ENCODE measurements at places on chromosomes 7 and 10.

GRCh38 chr7:101915000-101915399, 97.6 kb downstream of the CUX1 start:
- DNase-seq, result no peak

DNA sequence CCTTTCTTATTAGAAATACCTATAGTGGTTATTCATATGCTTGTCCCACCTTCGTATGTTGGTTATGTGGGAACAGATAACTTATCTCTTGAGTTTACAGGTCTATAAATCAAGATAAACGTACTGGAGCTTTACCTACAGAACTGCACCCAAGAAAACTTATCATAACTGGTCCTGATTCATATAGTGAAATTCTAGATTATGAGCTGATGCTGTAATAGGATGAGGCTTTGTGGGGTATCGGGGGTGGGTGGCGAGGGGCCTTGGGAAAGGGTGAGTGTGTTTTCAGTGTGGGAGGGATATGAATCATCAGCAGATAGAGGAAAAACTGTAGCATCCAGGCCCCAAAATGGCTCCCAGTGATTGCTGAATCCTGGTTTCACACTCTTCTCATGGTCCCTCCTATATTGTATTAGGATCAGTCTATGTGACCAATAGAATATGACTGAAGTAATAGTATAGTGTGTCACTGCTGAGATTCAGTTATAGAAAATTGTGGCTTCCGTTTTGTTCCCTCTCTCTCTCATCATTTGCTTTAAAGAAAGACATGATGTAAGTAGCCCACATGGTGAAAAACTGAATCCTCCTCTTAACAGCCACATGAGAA, 706.8 kb upstream of the LRRTM3 start:
- DNase-seq, result no peak

DNA sequence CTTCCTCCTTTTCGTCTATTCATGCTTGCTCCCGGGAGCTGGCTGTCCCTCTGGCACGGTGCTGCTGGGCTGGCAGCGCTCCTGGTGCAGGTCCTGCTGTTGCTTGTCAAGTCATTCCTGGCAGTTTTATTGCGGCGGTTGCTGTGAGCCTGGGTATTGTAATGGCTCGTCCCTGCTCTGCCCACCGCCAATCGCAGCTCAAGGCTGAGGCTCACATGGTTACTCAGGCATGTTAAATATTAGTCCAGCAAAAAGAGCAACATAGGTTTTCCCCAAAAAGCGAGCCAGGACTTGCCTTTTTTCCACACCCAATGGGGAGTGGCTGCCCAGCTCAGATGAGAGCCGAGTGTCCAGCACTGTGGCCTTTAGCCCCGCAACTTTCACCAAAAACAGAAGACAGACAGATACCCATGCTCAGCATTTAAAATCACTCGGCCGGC, 492.9 kb upstream of the FOXK1 start:
- no peak for DNase-seq

- no peak for DNase-seq
These were observed 185.6 kb downstream of the LRRC4 start for GRCh38 chr7:127845522-127846214.

GRCh38 chr7:5478568-5479430, 55.2 kb upstream of the TNRC18 start:
- peak; percentile 72 for DNase-seq

DNA sequence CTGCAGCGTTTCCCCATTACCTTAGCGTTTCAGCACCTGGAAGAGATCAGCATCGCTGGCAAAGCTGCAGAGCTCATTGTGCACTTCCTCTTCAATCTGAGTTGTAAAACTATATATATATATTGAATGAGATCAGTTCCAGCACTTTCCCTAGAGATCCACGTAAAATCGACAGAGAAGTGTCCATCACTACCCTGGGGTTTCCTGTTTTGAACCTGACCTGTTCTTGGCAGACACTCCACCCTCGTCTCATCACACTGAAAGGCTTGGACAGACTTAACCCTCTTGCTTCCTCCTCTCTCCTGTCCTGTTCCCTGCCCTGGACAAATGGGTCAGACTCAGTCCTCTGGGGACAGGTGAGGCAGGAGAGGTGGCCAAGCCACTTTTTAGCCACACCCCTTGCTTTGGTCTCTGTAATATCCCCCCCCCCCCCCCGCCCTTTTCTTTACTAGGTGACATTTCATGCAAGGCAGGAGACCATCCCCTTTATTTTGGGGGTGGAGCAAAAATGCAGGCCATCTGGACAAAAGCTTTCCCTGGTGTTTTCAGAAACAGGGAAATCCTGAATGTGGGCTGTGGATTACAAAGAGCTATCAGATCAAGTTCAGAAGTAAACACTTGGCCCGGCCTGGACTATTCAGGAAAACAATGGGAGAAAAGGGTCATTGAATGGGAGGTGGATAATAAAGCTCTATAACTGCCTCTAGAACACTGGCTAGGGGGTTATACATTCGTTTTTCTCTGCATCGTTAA, 83.7 kb upstream of the KDM7A start:
- DNase-seq, result no peak

GRCh38 chr7:134856091-134856490, 76.7 kb downstream of the CALD1 start:
- no peak for DNase-seq

DNA sequence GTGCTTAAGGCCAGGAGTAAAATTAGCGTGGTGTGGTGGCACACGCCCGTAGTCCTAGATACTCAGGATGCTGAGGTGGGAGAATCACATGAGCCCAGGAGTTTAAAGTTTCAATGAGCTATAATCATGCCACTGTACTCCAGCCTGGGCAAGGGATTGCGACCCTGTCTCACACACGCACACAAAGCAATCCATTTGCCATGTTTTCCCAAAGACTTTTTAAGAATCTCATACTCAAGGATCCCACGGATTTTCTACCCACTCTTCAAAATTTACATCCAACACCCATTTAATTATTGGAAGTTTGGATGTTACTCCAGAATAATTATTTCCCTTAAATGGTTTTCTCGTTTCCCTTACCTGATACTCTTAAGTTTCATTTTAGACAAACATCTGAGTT, 47.9 kb downstream of the IGF2BP3 start:
- no peak for DNase-seq

DNA sequence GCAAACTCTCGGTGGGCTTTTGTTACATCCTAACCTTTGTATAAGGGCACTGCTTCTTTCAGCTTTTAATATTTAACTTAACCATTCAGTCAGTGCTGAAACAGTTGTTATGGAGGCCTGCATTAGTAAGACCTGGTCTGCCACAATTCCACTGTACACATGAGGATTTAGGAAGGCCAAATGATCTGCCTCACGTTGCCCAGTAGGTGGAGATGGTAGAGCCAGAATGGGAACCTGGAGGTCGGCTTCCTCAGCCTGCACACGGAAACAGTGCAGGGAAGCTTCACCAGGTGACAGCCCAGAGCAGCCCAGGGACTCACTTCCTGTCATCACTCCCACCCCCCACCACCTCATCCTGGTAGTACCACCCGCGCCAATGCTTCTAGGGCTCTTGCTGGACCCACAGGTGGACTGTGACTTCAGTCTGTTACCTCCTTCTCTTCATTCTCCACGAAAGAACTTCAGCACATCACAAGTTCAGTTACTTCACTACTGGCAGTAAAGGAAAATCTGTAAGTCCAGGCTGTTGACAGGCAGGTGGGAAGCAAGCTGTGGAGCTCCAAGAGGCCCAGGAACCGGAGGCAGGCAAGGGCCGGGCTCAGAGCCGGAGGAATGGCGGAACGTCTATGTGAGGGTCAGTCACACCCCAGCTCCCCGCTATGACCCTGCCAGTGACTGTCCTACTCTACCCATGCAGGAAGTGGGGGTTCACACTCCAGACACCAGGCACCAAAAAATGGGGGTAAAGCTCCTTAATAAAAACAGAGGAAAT, 480.3 kb upstream of the C7orf33 start:
- DNase-seq, result no peak

- DNase-seq, result no peak
These were observed 638.3 kb upstream of the TPK1 start for GRCh38 chr7:145474009-145474686.

DNA sequence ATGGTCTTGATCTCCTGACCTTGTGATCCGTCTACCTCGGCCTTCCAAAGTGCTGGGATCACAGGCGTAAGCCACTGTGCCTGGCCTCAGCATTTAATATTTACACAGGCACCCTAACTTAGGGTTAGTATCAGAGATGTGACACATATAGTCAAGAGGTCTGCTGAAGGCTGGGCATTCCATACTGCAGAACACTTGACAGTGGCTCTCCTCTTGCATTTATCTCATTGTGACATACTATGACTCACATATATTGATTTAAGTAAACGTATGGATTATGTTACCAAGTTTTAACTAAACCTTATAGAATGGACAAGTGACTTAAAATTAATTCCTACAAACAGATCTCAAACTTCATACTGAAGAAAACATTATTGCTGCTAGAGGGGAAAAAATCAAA, 36.6 kb downstream of the BRAF start:
- no peak for DNase-seq

GRCh38 chr10:119521443-119522204, 20.9 kb downstream of the RGS10 start:
- peak; percentile 59 for DNase-seq

GRCh38 chr7:99229234-99229633, 21.3 kb upstream of the KPNA7 start:
- no peak for DNase-seq

- DNase-seq, result no peak
These were observed 22.4 kb upstream of the SMC3 start for GRCh38 chr10:110544958-110545537.

DNA sequence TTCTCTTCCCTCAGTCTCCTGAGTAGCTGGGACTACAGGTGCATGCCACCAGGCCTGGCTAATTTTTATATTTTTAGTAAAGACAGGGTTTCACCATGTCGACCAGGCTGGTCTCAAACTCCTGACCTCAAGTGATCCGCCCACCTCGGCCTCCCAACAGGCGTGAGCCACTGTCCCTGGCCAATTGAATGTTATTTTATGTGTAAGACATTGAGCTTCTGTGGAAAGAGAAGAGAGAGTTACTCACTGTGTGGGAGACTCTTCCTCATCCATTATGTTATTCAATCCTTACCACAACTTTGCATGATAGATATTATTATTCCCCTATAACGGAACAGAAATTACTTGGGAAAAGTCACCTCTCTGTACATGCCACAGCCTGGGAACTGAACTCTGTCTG, 32.6 kb upstream of the MXI1 start:
- DNase-seq, result no peak

DNA sequence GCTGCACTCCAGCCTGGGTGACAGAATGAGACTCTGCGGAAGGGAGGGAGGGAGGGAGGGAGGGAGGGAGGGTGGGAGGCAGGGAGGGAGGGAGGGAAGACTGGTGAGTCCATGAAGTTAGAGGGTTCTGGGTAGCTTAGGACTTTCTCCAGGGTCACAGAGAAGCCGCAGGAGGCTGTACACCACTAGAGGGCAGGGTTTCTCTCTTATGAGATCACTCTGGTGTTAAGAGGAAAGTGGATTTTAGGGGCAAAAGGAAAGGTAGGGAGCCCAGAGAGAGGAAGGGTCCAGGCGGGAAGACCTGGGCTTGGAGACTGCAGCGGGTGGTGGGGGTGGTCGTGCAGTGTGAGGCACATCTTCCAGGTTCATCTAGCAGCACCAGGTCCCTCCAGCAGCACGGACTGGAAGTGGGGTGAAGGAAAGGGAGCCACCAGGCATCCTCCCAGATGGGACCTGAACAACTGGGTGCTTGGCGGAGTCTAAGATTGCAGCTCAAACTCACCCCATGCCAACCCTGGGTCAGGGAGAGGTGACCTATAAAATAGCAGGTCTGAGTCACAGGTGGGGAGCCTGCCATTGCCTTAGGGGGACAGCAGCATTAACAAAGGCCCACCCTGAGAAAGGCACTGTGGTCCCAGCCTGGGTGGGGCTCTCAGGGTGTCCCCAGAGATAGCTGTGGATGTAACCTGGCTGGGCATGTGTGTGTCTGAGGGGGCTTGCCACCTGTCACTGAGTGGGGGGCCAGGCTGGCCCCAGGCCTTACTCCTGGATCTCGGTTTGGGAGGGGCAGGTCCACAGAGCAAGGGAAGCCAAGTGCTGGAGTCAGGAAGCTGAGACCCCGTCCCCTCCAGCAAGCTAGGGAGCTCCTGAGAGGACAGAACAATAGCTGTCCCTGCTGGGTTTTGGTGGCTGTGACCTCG, 48.5 kb upstream of the SLC29A3 start:
- DNase-seq, result peak; percentile 73

- DNase-seq, result no peak
These were observed 376.9 kb upstream of the LRGUK start for GRCh38 chr7:133750287-133750686.

- DNase-seq, result no peak
These were observed 114.7 kb downstream of the RPS24 start for GRCh38 chr10:78148216-78148960.

- DNase-seq, result no peak
These were observed 23.3 kb downstream of the UBTD1 start for GRCh38 chr10:97522071-97522470.

GRCh38 chr10:64196638-64197315, 675.6 kb downstream of the REEP3 start:
- DNase-seq, result no peak

DNA sequence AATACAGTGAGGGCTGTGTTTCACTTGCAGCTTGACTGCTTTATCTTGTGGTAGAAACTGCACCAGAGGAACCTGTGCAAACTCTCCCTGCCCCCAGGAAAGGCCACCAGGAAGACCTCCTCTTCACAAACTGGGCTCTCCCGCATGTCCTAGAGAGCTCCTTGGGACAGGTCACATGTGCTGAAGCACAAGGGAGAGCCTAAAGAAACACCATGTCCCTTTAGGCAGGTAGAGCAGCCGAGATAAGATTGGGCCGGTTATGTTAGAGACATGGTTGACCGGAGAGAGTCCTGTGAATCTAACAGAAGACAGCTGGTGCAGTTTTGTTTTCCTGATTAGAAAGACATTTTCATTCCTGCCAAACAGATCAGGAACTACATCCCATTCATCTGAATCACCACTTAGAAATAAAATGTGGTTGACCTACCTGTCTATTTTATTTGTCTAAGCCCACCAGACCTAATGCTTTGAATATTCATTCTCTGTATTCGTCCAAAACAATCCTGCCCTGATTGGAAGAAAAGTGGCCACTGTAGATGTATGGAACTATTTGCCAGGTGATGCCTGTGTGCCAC, 224.1 kb downstream of the GLI3 start:
- no peak for DNase-seq

DNA sequence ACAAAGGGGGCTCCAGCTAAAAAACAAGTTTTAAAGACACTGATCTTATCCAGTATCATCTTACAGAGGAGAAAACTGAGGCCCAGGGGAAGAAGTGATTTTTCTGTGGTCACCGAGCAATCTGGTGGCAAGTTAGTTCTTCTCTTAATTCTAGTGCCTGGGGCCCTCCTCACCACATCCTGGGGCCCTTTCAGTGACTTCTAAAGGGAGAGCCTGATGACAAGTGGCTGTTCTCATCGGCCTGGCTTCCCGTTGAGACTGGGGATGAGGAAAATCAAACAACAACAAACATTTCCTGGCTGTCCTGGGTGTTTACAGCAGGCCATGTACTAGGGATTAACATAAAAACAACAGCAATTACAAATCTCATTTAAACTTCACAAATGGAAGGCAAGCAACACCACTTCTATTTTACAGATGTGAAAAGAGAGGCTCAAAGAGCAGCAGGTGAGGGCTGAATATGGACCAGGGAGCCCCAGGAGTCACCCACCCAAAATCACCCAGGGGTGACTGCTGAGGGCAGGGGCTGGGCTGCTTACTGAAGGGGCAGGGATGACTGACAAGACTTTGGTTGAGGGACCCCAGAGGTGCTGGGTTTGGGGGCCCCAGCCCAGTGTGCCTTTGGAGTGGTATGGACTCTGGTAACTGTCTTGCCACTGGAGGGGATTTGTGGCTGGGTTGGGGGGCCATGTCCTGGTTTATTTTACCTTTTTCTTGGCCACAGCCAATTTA, 24.7 kb upstream of the MTPAP start:
- no peak for DNase-seq

- DNase-seq, result no peak
These were observed 10.2 kb downstream of the TSPAN15 start for GRCh38 chr10:69461243-69462025.

GRCh38 chr10:79238158-79238520, 109.1 kb upstream of the PPIF start:
- no peak for DNase-seq

Data from GM04504 (cell line).